ENCODE measurements at places on chromosomes 16 and 17.

GRCh38 chr16:82631701-82632685 is 5.2 kb downstream of the CDH13 start:
- DNase-seq: no peak

DNA sequence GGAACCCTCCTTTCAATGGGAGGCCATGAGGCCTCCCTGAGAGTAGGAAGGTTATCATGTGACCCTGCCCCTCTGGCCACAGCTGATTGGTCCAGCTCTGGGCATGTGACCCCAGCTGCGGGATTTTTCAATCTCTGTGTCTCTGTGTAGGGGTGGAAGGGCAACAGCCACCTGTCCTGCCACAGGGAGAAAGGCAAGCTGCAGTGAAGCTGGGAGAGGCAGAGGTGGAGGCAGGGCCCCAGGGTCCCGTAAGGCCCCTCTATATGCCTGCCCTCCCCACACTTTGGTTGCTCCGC is 10.9 kb downstream of the DNAAF8 start:
- no peak for DNase-seq

- DNase-seq: no peak
Measured at GRCh38 chr17:27600471-27600870, 30.5 kb upstream of the LGALS9 start.

DNA sequence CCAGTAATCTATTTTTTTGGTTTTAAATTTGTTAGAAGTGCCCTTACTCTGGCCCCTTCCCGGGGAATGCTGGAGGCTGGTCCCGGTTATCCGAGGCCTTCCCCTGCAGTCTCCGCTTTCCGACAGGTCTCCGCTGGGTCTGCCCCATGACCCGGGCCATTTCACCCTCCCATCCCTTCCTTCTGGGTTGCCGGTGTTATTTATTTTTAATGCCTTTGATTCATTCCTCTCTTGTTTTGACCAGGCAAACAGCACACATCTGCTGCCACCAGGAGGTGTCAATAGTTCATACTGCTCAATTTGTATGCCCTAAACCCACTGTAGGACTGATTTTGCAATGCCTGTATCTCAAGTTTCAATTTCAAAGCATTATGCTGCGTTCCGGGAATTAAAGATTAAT is 113.2 kb upstream of the IRX5 start:
- DNase-seq: no peak

DNA sequence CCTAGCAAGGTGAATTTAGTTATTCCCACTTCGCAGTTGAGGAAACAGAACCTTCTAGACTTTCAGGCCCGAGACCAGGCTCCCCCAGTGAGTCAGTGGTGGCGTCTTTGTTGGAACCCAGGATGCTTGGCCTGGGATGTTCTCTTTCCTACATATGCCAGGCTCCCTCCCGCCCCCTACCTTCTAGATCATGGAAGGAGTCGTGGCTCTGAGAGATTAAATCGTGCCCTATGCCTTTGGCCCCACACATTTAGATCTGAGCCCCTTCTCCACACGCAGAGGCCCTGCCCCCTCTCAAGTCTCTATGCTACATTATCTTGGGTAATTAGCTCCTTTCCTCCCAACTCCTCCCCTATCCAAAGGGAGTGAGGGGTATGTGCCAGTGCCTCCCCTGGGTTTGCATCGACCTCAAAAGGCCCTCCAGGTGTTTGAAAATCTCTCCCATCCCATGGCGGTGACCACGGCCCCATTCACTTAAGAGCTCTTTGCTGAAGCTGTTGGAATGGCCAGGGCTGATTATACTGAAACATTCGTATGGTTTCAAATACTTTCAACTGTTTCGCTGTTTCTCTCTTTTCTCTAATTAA is 3.0 kb downstream of the NGFR start:
- DNase-seq: no peak

- no peak for DNase-seq
Measured at GRCh38 chr17:59485015-59485414, 80.4 kb upstream of the DHX40 start.

DNA sequence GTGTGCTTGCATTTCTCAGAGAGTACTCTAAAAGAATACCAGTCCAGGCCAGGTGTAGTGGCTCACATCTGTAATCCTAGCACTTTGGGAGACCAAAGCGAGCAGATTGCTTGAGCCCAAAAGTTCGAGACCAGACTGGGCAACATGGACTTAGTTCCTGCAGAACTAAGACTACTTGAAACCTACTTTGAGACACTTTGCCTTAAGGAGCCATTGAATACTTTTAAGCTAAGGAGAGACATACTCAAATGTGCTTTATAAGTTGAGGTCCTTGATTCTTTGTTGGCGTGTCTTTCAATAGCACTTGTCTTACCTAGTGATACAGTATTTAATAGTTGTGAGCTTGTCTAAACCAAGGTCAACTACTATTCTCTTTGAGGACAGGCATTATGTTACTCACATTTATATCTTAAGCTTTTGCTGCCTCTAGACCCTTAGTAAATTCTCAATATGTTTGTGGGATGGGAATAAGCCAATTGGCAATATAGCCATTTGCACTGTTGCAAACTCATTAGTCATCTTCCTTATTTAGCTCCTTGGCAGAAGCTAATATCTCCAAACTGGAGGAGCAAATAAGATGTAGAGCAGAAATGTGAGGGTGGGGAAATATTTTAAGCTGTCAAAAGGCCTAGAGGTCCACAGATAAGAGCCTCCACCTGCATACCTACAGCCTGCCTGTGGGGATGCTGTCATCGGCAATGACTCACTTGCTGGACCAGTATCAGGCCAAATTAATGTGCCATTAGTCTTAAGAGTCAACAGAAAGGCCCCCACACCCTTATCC is 16.3 kb downstream of the SCPEP1 start:
- no peak for DNase-seq

DNA sequence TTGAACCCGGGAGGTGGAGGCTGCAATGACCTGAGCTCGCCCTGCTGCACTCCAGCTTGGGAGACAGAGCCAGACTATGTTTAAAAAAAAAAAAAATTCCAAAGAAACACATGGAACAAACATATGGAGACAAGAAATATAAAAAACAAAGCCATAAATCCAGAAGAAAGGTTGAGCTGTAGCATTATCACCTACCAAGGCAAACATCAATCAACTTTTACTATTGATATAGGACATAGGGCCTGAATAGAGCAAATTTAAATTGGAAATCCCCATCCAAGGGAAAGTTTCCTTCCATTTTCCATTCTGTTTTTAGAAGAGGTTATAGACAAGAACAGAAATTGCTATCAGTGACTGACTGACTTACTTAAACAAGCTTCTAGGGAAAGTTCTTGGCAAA is 56.6 kb downstream of the SSH2 start:
- DNase-seq: no peak

- DNase-seq: no peak
Measured at GRCh38 chr17:48901241-48901640, 7.0 kb upstream of the UBE2Z start.

- no peak for DNase-seq
Measured at GRCh38 chr16:16009401-16009800, 60.0 kb downstream of the ABCC1 start.

- DNase-seq: no peak
Measured at GRCh38 chr16:16780588-16780987, 401.6 kb downstream of the NPIPA7 start.

DNA sequence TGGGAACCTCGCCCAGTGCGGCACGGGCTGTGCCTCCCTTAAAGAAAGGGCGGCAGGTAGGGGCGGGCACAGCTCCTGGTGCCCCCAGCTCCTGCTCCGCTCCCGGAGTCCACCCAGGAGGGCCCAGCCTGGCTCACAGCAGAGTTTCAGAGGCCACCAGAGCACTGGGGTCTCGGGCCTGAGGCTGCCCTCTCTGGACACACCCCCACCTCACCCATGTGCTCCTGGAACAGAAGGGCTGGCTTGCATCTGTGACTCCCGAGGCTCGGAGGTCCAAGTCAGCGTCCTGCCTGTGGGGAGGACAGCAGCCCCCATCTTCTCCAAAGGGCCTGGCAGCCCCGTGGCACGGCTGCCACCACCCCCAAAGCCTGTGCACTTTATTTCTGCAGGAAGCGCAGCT is 62.7 kb downstream of the RBFOX3 start:
- no peak for DNase-seq

DNA sequence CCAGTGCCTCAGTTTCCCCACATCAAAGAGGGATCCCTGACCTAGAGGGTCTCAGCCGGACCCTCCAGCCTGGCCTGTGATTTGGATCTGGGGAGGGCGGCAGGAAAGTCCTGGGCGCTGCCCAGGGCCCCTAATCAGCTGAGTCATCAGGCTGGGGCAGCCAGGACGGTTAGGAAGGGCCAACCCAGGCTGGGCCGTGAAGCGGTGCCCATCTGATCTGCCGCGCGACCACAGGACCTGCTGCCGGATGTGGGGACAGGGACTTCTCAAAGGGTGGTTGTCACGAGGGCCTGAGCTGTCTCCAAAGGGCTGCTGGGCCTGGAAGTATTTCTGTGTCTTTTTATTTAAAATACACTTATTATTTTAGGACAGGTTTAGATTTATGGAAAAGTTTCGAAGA is 4.4 kb downstream of the TPSAB1 start:
- DNase-seq: no peak

GRCh38 chr16:60820361-60820760 is 1215.9 kb downstream of the CDH8 start:
- DNase-seq: no peak

DNA sequence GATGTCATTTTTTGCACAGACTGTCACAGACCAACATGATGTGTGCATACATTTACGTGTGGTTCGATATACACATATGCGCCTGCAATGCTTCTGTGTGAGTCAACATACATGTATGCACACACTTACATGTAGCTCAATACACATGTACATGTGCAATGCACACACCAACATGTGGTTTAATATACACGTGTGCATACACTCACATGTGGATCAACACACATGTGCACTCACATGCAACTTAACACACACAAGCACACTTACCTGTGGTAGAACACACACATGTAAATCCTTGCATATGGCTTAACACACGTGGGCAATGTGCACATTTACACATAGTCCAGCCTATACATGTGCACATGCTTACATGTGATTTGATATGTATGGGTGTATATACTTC is 97.5 kb downstream of the CYLD start:
- DNase-seq: no peak

Measured in CD4-positive, alpha-beta T cell treated with Interleukin-2 at 100 ng/mL for 4 hours (primary cell).